ENCODE measurements at places on chromosomes 5 and 9.

- DNase-seq = no peak
These were observed 368.3 kb downstream of the EFNA5 start for GRCh38 chr5:107302441-107302840.

GRCh38 chr5:149399775-149400174 is 20.7 kb upstream of the IL17B start:
- no peak for DNase-seq

GRCh38 chr9:128448746-128449145 is 7.1 kb upstream of the ODF2 start:
- DNase-seq = no peak

DNA sequence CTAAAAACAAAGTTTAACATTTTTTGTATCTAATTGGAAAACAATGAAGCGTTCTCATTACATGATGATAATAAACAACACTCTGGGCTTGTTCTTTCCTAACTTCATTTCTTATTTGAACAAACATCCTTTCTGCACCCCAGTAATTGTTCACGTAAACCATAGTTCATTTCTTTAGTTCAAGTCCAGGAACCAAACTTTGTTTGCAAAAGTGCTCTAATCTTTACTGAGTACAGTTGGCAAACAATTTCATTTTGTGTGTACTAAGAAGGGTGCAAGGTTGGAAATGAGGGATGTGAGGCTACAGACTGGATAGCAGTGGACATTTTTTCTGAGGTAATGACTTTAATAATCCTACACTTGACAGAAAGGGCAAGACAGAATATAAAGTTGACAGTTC is 113.5 kb downstream of the NREP start:
- no peak for DNase-seq

GRCh38 chr9:113578882-113579282 is 115.4 kb downstream of the RGS3 start:
- peak; percentile 73 for DNase-seq

GRCh38 chr5:7094626-7095025 is 301.3 kb upstream of the ADCY2 start:
- no peak for DNase-seq

DNA sequence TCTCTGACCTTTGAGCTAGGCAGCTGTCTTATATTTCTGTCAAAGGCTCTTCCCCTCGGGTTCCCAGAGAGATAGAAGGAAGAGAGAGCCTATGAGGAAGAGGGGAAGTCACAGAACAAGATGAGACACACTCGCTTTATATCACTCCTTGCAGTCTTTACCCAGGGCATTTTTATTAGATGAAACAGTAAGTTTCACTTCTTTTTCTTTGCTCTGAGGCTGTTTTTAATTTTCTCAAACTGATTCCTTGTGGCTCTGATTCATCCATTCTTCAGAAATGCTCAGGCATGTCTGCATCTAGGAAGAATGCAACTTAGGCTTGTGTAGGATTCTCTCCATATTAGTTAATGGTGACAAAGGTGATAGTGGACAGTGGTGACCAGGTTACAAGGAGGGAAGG is 132.9 kb upstream of the CHD1 start:
- no peak for DNase-seq

- no peak for DNase-seq
These were observed 5.0 kb upstream of the SLC34A1 start for GRCh38 chr5:177378884-177379883.

DNA sequence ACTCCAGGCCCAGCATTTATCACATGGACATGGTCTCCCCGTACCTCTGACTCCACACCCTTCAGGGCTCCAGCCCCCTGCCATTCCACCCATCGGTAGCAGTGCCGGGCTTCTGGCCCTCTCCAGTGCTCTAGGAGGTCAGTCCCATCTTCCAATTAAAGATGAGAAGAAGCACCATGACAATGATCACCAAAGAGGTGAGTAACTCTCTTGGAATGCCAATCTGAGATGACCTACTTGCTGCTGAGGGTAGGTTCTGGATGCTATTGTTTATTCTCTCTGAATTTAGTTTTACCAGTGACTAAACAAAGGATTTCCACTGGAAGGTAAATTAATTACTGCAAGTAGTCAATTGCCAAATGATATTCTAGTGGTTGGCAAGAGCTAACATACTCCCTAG is 80.8 kb downstream of the TLE4 start:
- DNase-seq = no peak

Measured in stimulated activated CD8-positive, alpha-beta memory T cell treated with anti-CD3 and anti-CD28 coated beads, Interleukin-4, amount 100 ng/mL, for 4 hours (primary cell).